ENCODE measurements at places on chromosomes 11 and 22.
A peak's percentile ranks its signal among the peaks of the same experiment; 100 is the strongest.

DNA sequence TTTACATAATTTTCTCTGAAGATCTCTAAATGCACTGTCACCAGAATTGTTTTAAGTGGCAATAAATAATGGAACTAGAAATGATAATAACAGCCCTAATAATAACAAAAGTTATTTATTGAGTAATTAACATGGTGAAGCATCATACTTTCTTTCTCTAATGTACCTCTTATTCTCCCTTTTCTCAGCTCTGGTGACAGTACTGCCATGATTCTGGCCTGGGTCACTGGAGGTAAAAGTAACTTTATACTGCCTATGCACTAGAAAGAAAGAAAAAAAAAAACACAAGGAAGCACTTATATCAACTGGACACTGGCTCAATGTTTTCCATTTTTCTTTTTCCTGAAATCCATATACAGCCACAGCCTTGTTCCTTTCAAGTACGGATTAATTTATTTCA lies 43.7 kb downstream of the CADM1 start:
- DNase-seq, result no peak

- no peak for DNase-seq
Measured at GRCh38 chr11:119149018-119149785, at the start of gene ABCG4. Gene ABCG4, plus strand, starts transcription at chr11:119149052. Its CDS starts 914 bp downstream, at chr11:119149966.

- no peak for DNase-seq
Measured at GRCh38 chr22:38753948-38754750, 1.6 kb downstream of the SUN2 start.

DNA sequence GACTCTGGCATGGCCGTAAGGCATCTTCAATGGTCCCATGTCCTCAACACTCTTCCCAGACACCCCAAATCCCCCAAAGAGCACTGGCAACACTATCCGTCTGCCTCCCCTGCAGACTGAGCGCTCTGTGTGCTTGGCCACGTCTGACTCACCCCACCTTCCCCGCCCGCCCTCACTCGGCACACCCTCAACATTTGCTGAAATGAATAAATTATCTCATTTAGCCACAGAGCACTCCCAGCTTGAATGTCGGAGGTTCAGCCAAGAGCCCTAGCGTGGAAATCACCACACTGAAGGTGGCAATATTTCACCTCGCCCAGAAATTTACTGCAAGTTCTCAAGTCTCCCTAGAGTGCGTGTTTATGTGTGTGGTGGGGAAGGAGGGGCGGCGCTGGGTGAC lies 46.6 kb upstream of the TCF20 start:
- no peak for DNase-seq

- no peak for DNase-seq
Measured at GRCh38 chr11:109480251-109480650, 58.3 kb downstream of the C11orf87 start.

DNA sequence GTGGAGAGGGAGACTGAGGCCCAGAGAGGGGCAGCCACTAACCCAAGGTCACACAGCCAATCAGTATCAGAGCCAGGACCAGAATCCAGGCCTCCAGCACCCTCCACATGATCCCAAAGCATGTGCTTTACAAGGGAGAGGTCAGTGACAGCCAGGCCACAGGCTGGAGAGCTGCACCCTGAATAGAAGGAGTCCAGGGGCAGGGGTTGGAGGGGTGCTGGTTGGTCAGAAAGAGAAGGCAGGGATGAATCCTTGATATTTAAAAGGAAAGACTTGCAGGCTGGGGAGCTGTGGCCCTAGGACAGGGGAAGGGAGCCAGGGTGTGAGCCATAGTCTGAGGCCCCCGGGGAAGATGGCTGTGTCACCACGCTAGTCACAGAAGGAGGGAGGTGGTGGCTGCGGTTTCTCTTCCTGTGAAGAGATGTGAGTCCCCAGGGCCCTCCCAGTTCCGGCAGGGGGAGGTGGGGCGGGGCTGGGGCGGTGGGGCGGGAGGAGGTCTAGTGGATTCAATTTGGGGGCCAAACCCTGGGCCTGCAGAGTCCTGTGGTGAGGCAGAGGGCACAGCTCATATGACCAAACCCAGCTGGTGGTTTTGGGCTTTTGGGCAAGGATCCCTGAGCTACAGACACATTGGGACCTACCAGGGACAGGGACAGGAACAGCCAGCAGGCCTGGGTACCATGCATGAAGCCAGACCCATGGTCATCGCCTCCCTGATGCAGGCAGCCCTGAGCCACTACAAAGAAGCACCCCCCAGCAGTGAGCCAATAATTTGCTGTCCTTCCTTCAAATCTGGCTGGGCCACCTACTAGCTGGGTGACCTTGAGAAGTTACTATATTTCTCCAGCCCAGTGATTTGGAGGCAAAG lies 14.0 kb downstream of the RAC2 start:
- peak; percentile 88 for DNase-seq

GRCh38 chr11:6780829-6781228 lies 2.0 kb upstream of the OR2AG1 start:
- DNase-seq, result no peak

DNA sequence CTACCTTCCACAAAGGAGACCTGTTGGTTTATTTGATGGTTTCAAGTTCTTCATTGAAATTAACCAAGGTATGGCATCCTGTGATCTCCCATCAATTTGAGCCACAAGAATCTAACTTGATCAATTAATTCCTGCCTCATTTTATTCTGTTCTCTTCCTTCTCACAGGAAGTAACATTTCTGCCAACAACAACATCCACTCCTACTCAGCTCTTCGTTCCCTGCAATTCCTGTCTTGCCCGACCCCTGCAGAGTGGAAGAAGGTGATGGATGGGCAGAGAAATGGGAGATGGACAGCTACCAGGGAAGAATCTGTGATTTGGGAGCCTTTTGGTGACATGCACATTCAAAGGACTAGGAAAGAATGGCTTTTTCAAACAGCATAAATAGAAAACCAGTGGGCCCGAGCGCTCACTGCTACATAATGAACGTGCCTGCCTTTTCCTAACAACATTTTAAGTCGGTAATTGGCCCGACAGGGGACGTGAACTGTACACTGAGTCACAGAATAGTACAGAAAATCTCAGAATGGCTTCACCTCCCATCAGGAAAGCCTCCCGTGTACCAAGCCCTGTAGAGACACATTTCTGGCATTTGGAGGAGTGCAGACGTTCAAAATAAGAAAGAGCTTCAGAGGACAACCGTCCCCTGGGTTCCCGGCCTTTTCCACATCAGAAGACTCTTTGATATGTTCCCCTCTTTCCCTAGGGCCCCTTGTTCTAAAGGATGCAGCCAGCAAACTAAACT lies 112.6 kb upstream of the SEZ6L start:
- DNase-seq, result no peak

DNA sequence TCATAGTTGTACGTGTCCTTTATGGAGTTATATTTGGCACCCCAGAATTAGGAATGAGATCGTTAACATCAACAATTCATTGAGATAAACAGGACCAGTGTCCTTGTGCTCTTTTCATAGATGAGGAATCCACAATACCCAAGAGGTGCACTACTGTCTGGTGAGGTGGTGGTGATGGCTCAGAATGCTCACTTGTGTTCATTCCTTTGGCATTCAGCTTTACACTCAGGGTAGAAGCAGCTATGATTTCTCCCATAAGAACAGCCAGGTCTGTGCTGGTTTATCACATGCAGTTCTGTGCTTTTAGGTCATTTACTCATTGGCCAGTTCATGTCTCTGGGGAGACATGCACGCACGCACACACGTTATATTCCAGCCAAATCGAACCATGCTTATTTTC lies 167.2 kb downstream of the FAT3 start:
- no peak for DNase-seq

- no peak for DNase-seq
Measured at GRCh38 chr22:27990451-27990840, 71.4 kb upstream of the PITPNB start.

GRCh38 chr22:17884893-17885292 lies 110.6 kb upstream of the BID start:
- DNase-seq, result no peak

DNA sequence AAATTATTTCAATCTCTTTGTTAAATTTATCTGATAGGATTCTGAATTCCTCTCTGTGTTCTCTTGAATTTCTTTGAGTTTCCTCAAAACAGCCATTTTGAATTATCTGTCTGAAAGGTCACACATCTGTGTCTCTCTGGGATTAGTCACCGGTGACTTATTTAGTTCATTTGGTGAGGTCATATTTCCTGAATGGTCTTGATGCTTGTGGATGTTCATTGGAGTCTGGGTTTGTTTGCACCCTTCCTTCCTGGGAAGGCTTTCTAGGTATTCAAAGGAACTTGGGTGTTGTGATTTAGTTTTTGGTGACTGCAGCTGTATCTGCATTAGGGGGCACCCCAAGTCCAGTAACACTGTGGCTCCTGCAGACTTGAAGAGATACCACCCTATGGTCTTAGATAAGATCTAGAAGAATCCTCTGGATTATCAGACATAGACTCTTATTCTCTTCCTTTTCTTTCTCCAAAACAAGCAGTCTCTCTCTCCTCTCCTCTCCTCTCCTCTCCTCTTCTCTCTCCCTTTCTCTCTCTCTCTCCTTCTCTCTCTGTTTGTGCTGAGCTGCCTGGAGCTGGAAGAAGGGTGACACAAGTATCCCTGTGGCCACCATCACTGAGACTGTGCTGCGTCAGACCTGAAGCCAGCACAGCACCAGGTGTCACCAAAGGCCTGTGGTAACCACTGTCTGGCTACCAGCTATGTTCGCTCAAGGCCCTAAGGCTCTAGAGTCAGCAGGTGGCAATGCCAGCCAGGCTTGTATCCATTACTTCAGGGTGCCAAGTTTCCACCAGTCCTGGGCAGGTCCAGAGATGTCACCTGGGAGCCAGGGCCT lies 3.3 kb upstream of the HEPN1 start:
- no peak for DNase-seq

DNA sequence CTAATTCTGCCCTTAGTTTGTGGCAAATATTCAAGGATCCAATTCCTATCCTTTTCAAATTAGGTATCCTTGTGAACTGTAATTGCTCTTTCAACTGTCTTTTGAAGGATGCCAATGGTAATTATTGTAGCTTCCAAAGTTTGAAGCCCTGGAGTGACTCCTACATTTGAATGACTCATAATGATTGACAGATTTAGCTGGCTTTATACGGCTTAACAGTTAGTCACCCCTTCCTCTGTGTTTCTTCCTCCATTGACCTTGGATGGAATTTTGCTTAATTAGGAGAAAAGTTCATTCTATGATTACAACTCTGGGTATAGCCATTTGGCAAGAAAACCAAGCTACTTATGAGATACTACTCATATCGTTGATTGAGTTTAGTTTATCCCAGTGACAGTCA lies 639.3 kb upstream of the KIRREL3 start:
- DNase-seq, result no peak

DNA sequence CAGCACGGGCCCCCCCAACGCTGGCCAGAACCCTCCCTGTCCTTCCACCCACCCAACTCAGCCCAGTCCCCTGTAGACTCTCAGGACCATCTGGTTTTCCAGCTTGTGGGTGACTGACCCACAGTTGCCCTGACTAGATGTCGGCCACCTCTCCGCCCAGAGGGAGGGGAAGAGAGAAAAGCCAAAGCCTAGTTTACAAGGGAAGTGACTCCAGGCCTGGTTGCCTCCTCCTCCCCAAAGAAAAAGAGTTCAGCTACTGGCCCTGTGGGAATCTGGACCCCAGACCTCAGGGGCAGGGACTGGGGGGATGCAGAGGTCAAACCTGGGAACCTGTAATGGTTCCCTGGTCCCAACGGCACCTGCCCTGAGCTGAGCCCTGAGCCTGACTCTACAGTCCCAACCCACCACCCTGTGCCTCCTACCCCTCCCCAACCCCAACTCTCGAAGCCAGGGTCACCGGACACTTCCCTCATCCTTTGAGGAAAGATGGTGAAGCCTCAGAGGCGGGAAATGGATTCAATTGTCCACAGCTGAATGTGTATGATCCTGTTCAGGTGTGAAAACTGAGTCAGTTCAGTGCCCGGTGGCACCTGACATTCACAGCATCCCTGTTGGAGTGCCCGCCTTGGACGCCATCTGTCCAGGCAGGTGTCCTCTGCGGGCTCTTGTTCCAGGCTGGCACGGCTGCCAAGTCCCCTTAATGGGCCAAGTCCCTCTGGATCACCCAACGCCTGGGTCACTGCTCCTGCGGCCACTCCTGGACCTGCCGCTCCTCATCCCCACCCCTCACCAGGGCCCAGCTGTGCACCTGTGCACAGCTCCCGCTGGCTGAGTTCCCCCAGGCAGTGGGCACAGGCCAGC lies 21.0 kb upstream of the WNT7B start:
- DNase-seq, result no peak

- DNase-seq, result peak; percentile 29
Measured at GRCh38 chr11:34356913-34357700, 703 bp downstream of the ABTB2 start.

- no peak for DNase-seq
Measured at GRCh38 chr22:49793296-49793695, 34.4 kb downstream of the BRD1 start.

DNA sequence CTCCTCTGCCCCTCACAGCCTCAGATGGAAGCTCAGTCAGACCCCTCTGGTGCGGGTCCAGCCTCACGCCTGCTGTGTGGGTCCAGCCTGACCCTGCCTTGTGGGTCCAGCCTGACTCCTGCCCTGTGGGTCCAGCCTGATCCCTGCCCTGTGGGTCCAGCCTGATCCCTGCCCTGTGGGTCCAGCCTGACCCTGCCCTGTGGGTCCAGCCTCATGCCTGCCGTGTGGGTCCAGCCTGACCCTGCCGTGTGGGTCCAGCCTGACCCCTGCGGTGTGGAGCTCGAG lies 445.3 kb downstream of the BRD1 start:
- DNase-seq, result no peak

- no peak for DNase-seq
Measured at GRCh38 chr11:124179310-124179709, 3.8 kb upstream of the OR10D3 start.

- no peak for DNase-seq
Measured at GRCh38 chr11:119148720-119149017, 183 bp upstream of the ABCG4 start.

DNA sequence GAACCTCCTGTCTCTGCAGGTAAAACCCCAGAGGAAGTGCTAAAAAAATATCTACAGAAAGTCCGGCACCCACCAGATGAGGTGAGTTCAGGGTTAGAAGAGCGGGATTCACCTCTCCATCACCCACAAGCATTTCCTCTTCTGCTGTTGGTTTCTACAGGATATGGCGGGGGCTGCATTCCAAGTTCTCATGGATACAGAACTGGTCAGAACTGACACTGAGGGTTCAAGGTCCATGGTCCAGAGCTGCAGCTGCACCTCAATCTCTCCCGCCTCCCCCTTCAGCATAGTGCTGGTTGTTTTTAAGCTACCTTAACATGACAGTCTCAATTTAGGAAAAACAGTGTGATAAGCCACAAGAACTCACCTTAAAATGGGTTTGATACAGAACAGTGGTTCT lies 19.2 kb downstream of the DTX4 start:
- DNase-seq, result no peak

- no peak for DNase-seq
Measured at GRCh38 chr11:128194216-128194615, 393.1 kb downstream of the ETS1 start.

- no peak for DNase-seq
Measured at GRCh38 chr11:21567645-21568290, 625.1 kb upstream of the ANO5 start.
